ENCODE measurements at places on chromosomes 5 and 9.

- DNase-seq = no peak
These were observed 8.5 kb downstream of the FOCAD start for GRCh38 chr9:20692554-20692953.

- no peak for DNase-seq
These were observed 6.4 kb downstream of the CEMIP2 start for GRCh38 chr9:71761938-71762353.

DNA sequence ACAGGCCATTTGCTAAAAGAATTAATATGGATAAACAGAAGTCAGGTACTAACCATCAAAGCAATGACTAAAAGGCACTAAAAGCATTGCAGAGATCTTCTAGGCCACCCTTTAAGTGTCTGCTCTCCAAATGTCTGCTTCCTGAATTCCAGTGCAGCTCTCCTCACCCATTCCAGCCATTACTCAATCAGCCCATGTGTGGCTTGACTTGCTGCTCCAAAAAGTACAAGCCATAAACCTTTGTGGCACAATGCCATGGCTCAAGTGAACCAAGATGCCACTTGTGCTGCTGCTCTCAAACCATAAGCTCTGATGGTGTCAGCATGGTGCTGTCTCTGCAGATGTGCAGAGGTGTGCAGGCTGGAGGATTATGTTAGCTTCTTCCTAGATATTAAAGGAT lies 290.2 kb upstream of the POU5F2 start:
- no peak for DNase-seq

GRCh38 chr5:78574131-78574673 lies 74.4 kb downstream of the LHFPL2 start:
- DNase-seq = no peak

DNA sequence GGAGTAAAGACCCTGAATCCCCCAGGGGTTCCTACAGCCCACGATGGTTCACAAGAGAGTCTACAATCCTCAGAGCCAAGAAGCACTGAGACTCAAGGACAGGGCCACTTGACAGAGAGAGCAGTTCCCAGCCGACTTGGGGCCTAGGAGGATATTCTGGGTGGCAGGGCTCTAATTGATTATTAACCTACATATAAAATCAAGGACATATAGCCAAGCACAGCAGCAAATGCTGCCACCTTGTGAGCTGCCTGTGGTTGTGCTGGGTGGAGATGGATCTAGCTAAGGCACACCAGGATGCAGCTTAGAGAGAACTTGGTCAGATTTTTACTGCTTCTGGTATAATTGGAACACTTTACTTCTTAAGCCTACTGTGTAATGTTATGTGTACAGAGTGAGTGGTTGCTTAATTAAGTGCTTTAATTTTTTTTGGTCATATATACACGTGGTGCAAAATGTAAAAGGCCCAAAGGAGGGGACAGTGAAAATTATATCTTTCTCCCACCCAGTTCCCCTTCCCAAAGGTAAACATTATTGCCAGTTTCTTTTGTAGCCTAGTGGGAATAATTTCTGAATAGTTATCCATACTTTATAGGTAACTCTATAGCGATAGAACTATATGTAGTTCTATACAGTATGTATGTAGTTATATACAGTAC lies 78.8 kb downstream of the F2RL2 start:
- peak; percentile 58 for DNase-seq

GRCh38 chr9:93871286-93871685 lies 83.9 kb downstream of the BARX1 start:
- DNase-seq = no peak

DNA sequence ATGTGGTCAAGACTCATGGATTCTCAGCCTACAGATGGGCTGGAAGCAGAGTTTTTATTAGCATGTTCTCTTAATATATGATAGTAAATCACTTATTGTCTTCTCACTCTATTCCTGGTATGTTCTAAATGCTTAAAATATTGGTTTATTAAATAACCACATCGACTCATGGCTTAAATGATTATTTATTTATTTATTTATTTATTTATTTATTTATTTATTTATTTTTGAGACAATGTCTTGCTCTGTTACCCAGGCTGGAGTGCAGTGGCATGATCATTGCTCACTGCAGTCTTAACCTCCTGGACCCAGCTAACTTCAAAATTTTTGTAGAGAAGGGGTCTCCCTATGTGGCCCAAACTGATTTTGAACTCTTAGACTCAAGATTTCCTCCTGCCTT lies 457.2 kb upstream of the TNC start:
- DNase-seq = no peak

GRCh38 chr9:101618698-101619097 lies 23.9 kb upstream of the PPP3R2 start:
- DNase-seq = no peak

- no peak for DNase-seq
These were observed 37.9 kb upstream of the HTR1A start for GRCh38 chr5:64000096-64000495.

GRCh38 chr5:156326718-156327259 lies at the start of gene SGCD:
Gene SGCD, plus strand, starts transcription at chr5:156327164.
- peak; percentile 93 for DNase-seq

DNA sequence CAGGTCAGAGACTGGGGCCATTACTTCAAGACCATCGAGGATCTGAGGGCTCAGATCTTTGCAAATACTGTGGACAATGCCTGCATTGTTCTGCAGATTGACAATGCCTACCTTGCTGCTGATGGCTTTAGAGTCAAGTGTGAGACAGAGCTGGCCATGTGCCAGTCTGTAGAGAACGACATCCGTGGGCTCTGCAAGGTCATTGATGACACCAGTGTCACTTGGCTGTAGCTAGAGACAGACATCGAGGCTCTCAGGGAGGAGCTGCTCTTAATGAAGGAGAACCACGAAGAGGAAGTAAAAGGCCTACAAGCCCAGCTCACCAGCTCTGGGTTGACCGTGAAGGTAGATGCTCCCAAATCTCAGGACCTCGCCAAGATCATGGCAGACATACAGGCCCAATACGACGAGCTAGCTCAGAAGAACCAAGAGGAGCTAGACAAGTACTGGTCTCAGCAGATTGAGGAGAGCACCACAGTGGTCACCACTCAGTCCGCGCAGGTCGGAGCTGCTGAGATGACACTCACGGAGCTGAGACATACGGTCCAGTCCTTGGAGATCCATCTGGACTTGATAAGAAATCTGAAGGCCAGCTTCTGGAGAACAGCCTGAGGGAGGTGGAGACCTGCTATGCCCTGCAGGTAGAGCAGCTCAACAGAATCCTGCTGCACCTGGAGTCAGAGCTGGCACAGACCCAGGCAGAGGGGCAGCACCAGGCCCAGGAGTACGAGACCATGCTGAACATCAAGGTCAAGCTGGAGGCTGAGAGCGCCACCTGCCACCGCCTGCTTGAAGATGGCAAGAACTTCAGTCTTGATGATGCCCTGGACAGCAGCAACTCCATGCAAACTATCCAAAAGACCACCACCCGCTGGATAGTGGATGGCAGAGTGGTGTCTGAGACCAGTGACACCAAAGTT lies 9.3 kb downstream of the NIPBL start:
- DNase-seq = no peak

- DNase-seq = no peak
These were observed 459.6 kb upstream of the PAPPA start for GRCh38 chr9:115694014-115694413.

- DNase-seq = no peak
These were observed 486.2 kb downstream of the GADD45G start for GRCh38 chr9:90090997-90091396.

- no peak for DNase-seq
These were observed 177.4 kb downstream of the ELAVL2 start for GRCh38 chr9:23648651-23649050.

DNA sequence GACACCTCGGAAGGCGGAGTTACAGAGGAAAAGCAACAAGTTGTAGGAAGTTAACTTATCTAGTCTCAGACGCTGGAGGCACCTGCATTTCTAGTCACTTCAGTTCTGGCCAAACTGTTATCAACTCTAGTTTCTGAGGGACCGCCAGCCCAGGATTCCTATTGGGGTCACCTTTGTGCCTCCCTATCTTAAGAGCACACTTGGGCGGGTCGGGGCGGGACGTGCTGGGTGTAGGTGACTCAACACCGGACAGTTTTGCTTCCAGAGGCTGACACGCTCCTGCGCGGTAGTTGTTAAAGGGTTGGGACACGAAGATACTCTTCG lies 679 bp upstream of the KDM4C start:
- peak; percentile 69 for DNase-seq

DNA sequence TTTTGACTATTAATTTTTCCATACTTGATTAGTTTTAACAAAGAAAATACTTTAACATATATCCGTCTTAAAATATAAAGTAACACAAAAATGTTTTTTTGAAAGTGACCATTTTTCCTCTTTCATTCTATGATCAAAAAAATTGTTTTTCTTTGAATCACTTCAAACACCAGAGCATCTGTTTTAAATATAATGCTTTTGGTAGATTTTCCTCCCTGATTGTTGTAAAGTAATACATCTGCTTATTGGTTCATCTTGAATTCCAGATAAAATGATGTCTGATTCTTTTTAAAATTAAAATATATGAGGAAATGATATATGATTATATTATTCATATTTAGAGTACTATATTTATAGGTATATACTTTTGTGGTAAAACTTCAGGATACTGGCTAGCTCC lies 76.2 kb upstream of the LPAR1 start:
- DNase-seq = no peak

DNA sequence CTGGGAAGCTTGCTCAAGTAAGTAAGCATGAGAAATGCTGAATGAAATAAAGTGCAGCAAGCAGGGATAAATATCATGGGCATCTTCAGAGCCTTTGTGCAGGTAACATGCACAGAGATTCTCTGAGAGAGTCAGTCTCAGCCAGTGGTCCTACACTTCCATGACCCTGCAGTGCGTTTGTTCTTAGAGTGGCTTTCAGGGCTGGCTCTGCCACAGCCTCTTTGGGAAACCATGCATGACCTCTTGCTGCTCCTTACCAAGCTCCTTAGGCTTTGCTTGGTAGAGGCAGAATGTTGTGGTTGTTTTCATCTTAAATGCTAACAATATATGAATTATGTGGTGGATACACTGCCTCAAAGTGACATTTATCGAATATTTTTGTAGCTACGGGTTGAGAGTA lies 5.4 kb downstream of the SYK start:
- no peak for DNase-seq

- DNase-seq = no peak
These were observed 42.0 kb upstream of the ADRA1B start for GRCh38 chr5:159874263-159874662.

DNA sequence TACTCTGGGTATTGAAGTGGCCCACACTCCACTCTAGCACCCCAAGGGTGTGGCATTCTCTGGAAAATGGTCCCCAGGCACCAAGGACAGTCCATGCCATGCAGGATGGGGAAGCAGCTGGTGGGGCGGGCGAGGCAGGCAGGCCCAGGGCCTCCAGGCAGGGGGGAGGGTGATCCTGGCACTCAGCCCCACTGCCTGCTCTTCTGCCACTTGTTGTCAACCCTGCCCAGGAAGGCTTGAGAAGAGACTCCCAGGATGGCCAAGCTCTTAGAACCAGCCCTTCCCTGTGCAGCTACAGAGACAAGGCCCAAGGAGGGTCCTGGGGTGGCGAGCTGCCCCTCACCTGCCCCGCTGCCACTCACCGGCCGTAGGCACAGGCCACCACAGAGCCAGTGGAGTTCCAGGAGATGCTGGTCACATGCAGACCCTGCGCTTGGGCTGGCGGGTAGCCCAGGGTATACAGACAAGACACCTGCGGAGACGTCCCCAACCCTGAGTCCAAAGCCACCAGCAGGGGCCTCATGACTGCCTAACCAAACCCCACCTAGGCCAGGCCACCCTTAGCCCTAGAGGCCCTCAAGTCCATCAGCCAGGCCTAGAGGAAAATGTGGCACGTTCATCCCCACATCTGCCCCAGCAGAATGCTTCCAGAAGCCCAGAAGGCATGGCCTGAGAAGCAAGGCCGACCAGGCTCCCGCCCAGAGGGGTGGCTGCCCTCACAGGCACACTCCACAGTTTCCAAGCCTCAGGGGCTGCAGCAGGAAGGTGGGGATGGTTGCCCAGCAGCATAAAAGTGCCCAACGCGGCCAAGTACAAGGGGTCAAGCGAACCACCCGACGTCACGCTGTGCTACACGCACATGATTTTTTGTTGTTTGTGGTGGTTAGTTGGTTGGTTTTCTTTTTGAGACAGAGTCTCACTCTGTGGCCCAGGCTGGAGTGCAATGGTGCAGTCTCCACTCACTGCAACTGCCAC lies 19.8 kb downstream of the DYNC2I2 start:
- DNase-seq = no peak

- DNase-seq = no peak
These were observed 71.5 kb downstream of the WNK2 start for GRCh38 chr9:93255494-93255867.

DNA sequence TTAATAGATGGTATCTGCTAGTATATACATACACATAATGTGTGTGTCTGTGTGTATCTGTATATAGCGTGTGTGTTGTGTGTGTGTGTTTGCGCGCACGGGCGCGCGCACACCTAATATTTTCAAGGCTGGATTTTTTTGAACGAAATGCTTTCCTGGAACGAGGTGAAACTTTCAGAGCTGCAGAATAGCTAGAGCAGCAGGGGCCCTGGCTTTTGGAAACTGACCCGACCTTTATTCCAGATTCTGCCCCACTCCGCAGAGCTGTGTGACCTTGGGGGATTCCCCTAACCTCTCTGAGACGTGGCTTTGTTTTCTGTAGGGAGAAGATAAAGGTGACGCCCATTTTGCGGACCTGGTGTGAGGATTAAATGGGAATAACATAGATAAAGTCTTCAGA lies 757 bp downstream of the FXN start:
- no peak for DNase-seq

DNA sequence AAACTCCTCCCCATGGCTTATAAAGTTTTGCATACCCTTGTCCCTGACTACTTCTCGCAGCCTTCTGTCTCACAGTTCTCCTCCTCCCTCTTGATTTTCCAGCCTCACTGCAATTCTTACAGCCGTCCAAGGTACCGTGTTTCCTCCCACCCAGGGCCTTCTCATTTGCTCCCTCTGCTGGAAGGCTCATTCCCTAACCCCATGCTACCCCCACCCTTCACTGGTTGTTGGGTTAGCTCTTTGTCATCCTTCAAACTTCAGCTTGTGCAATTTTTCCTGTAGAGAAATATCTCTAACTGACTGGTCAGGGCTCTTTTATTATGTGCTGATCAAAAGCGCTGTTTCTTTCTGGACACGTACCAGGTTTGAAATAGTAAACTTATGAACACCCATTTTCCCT lies 329.2 kb downstream of the EBF1 start:
- DNase-seq = no peak
